ENCODE measurements at places on chromosomes 12 and 14. TPM values are rescaled to one million over a fixed set of nuclear protein-coding genes. Genes with fewer than 3 reads are reported as not detected.

SERPINA1 gene
- 7.1 TPM for total RNA-seq

DLGAP5 gene
- 0.29 TPM for total RNA-seq

COQ5 gene
- total RNA-seq = 29.3 TPM

ART4 gene
- total RNA-seq = 5.4 TPM

TSPAN9 gene
- total RNA-seq = 125 TPM

- DNase-seq = no peak
Measured at GRCh38 chr12:41287500-41288141, 99.5 kb downstream of the PDZRN4 start.

GRCh38 chr12:132190012-132190755, 45.9 kb downstream of the NOC4L start:
- DNase-seq = no peak

GRCh38 chr12:93164103-93164880, 213.4 kb upstream of the NUDT4 start:
- DNase-seq = no peak

DNA sequence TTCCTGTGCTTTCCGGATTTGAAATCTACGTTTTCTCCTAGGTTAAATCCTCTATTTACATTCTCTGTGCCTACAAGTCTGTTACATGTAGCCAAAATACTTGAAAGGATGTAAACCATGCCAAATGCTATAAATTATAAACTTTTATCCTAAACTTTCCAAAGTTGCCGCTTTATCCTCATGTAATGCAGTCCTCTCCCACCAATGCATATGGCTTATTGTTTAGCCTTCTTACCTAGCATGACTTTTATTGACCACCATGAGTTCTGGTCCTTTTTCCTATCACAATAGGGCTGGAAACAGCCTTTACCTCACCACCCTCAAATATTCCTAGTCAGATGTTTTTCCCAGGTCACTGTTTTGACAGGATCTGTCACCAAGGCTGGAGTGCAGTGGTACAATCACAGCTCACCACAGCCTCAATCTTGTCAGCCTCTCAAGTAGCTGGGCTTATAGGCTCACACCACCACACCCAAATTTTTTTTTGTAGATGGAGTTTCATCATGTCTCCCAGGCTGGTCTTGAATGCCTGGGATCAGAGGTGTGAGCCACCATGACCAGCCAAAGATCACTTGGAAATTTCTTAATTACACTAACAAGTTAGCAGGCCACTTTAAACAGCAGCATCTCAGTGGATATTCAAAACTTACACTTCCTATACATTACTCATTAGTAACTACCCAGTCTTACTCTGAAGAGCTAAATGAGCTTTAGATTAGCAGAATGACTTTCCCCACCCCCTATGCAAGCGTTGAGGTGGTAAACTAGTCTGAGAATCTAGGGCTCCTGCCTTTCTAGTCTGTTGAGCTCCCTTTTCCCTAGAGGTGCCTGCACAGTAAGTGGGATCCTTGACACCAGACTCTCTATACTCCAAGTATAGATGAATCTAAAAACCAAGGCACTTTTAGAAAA, 4.1 kb downstream of the TUBA1B start:
- no peak for DNase-seq

- no peak for DNase-seq
Measured at GRCh38 chr14:58362798-58363412, 32.8 kb upstream of the TOMM20L start.

GRCh38 chr12:76223869-76224268, 124.3 kb downstream of the BBS10 start:
- DNase-seq = no peak

DNA sequence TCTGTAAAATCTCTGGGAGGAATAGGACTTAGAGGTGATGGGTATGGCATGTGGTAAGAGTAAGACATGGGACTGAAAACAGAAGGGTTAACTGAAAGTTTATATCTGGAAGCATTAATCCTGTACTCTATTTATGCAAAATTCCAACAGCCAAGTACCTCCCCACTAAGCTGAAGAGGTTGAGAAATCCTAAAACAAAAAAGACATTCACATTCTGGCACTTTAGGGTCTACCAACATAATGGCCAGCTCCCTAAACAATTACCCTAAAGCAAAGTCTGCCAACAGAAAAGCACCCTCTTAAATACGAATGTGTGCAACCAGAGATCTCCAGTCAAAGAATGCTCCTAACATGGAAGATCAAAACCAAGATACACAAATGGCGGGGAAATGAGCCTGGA, 87.4 kb downstream of the GTF2A1 start:
- no peak for DNase-seq

- DNase-seq = no peak
Measured at GRCh38 chr12:1226951-1227350, 235.9 kb downstream of the ERC1 start.

GRCh38 chr12:113325916-113326315, 9.0 kb downstream of the SLC8B1 start:
- no peak for DNase-seq

DNA sequence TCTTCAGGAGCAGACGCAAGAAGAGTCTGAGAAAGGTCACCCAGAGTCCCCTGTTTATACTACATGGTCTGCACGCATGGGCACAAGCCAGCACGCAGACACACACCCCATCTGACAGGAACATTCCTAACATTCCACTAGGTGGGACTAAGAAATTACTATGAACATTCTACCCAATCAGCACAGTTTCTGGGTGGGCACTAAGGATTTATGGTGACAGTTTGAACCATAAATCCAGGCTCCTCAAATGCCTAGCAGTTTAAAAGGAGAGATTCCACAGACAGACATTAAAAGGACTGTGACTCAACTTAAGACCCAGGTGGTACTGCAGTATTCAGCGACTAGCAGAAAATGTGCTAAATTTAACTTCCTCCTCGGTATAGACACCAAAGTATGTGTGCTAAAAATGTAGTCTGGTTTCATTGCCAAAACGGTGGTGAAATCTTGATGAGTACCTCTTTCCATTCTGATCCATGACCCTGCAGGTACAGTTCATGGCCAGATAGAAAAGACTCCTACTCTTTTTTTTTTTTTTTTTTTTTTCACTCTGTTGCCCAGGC, 16.2 kb downstream of the ABHD4 start:
- peak; percentile 31 for DNase-seq

DNA sequence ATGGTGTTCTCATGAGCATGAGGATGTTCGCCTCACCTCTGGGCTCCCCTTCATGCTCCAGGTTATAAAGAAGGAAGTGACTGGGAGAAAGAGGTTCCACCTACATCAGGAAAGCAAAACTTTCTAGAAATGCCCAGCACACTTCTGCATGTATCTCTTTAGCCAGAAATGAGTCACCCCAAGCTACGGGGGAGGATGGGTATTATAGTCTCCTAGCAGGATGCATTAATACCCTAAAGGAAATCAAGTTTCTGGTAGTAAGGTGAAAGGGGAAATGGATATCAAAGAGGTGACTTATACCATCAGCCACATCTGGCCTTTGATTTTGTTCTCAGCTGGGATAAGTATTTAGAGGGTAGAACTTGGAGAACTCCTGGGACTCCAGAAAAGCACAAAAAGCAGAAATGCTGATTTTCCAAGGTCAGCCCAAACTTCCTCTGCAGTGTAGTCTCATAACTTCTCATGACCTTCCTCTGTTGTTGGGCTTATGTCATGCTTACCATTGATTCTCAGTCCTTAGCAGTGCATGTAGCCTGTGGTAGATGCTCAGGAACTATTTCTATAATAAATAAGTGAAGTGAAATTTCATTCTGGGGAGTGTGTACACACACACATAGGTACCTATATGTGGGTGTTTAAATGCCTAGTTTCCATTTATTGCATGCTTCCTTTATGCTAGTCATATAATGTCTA, 209.4 kb upstream of the CRY1 start:
- DNase-seq = no peak

All from left cardiac atrium (tissue), 4 donors.